Foreskin keratinocyte (primary cell): ENCODE measurements at places on chromosomes 12 and 14.
A peak's percentile ranks its signal among the peaks of the same experiment; 100 is the strongest.

DNA sequence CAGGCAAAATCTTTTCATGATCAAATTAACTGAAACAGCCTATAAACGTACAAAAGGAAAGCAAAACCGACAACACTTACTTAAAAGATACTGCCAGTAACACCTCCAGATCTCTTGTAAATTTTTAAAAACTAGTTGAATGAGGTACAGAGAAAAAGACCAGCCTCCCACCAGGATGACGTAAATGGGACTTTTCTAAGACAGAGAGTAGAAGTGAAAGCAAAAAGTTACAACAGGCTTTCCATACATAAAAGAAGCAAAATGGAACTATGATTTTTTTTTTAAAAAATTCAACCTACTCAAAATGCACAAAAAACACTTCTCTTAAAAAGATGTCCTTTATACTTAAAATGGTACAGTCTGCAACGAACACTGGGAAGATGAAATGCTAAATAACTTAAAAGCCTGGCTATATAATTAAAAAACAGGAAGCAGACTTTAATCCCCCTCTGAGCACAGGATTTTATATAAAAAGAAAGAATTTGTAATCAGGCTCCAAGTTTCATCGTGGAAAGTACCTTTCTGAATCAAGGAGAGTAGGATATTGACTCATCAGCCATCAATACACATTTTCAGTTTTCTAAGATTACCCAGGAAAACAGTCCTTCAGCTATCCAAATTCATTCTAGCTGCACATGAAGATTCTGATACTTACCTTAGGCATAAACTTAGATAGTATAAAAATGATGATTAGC lies 14.2 kb upstream of the MYO1A start:
- no peak for DNase-seq

DNA sequence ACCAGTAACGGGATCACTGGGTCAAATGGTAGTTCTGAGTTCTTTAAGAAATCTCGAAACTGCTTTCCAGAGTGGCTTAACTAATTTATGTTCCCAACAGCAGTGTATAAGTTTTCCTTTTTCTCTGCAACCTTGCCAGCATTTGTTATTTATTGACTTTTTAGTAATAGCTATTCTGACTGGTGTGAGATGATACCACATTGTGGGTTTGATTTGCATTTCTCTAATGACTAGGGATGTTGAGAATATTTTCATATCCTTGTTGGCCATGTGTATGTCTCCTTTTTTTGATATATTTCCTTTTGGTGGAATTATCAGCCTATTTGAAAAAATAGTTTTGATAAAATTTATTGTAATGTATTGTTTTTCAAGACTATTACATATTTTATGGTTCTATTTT lies 701.2 kb upstream of the FBXO33 start:
- DNase-seq: no peak

DNA sequence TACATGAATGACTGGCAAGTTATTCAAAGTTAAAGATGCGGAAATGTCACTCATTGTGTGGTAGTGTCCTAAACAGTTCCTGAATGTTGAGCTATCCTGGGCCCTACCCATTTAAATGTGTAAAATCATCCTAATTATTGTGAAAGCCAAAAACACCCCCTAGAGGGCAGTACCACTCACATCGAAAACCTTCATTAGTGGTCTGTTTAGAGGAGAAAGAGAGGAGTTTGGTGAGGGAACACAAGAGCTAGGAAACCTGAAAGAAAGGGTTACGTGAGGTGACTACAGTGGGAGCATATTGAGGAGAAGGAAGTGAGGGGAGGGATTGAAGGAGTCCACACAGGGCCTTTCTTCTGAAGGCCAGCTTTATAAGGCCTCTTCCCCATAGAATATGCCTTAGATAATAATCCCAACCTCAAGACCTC lies 2.5 kb upstream of the TEP1 start:
- DNase-seq: no peak

DNA sequence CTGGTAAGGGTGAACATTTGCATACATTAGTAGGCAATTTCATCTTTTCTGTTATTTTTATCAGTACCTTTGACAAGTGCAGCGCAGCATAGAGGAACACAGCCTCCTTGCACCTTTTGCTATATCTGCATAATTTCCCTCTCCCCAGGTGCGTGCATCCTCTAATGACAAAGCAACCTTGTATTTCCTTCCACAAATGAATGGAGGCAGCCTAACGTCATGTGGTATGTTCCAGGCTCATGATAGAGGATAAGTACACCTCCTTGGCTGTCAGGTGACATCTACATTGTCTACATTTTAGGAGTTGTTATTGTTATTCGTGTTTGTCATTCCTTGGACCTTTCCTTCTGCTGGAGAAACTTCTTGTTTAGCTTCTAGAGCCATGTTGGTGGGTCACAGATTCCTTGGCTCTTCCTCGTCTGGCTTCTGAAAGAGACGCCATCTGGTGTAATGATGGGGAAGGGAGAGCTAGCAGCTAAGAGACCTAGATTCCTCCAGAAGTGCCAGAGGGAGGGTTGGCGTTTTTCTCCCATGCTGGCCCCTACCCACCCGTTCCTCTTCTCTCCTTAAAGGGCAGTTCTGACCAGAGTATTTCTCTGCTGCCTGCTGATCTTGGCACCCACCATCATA lies 37.0 kb downstream of the EVL start:
- DNase-seq: no peak

DNA sequence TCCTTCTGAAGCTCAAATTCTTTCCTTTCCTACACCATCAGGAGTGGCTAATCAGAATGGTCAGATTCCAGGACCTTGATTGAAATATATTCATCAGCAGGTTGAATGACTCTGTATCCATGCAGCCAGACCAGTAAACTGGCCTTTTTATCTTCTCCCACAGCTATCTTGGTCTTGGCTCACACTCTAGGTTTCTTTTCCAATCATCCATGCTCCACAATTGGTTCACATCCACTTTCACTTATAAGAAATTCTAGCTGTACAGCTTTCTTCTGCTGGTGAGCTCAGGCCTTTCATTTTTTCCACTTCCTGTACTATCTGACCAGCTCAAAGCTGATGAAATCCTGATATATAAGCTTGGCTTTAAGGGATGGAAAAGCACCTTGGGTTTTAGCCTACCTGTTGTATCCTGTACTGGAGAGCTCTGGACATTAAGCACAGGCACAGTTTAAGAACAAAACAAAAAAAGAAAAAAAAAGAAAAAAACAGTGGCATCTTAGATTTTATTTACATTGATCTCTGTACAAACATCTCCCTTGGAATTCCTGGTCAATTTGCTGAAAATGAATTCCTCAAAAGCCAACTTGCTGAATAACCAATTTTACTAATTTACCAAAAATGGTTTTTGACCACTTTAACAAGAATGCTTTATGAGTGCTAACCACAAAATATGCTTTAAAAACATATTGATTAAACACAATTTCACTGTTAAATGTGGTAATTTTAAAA lies 91.6 kb upstream of the PAWR start:
- no peak for DNase-seq

DNA sequence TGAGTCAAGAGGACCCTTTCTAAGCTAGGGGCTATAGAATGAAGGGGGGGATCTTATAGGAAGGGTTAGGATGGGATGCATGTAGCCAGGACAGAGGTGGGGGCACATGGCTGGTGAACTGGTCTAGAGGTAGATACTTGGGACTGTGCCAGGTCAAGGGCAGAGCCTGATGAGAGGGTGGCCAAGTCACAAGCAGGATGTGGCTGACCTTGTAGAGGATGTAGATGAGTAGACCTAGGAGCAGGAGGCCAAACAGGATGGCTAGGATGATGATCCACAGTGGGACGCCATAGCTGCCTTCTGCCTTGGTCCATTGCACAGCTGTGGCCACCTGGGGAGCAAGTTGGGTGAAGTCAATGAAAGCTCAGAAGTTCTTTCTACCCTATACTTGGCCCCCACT lies 12.6 kb upstream of the ZNF385A start:
- DNase-seq: no peak

DNA sequence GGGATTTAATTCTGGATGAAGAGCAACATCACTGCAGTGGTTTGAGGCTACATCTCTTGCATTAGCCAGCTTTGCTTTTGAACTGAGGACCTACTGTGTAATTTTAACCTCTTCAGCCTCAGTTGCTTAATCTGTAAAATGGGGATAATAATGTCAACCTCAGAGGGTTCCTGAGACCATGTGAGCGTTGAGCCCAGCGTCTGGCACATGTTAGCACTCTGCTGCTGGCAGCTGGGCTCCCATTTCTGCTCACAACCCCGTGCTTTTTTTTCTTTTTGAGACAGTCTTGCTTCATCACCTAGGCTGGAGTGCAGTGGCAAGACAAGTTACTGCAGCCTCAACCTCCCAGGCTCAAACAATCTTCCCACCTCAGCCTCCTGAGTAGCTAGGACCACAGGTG lies 31.6 kb downstream of the TESC start:
- no peak for DNase-seq

GRCh38 chr14:76323331-76324050 lies 52.4 kb upstream of the ESRRB start:
- peak; percentile 78 for DNase-seq

DNA sequence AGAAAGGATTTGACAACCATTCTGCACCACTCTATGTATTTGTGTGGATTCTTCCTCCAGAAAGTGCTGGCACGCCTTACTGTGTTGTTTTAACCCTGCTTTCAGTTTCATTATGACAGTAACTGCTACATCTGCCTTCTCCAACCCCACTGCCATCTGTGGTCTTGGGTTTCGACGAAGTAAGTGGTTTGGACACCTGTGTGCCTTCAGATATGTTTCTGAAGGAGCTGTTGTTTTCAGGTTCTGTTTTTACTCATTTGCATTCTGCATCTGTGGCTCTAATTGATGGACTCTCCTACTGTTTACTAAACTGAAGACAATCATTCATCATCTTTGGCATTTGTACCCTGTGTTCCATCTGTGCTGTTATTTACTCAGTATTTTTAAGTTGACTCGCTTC lies 4.1 kb downstream of the TSHR start:
- no peak for DNase-seq

- DNase-seq: no peak
Observed at GRCh38 chr14:52333108-52333507, 19.0 kb downstream of the PTGER2 start.

DNA sequence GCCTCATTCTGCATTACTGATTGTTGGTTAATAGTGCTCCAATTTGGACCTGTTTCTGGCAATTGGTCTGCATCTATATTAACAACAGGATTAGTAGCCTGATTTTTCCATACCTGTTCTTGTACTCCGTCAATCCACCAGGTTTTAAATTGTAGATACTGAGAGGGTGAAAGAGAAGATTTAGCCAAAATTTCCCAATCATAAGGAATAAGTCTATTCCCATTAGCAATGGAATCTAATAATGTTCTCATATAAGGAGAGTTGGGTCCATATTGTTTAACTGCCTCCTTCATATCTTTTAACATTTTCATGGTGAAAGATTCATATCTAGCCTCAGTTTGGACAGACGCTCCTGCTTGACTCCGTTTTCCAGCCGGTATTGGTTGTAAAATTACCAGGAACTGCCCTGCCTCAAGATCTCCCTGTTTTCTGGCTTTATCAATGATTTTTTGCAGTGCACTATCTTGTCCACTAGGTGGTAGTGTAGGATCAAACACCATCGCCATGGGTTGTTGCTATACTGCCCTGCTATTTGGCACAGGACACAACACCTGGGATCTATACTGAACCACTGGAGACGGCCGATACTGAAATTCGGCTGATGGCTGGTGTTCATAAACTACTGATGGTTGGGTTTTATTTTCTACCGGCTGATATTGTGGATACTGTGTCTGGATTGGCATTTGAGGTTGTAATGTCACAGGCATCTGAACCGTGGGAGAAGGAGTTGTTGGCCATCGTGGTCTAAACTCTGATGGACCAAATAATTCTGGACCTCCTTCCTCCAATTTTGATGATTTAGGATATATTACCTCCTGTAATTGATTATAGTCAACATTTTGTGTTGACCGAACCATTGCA lies 25.2 kb downstream of the DHRS4L2 start:
- peak; percentile 69 for DNase-seq

GRCh38 chr12:110543252-110543959 lies 39.7 kb downstream of the PPTC7 start:
- peak; percentile 91 for DNase-seq

GRCh38 chr14:50524731-50525515 lies 7.4 kb downstream of the MAP4K5 start:
- DNase-seq: no peak

GRCh38 chr12:123533672-123534643 lies at the start of gene RILPL1:
Gene RILPL1, minus strand, starts transcription at chr12:123533719. Its CDS starts 237 bp downstream, at chr12:123533482.
- DNase-seq: no peak
